ENCODE measurements at places on chromosomes 4 and X. TPM values are rescaled to one million over a fixed set of nuclear protein-coding genes. Genes with fewer than 3 reads are reported as not detected.

DNA sequence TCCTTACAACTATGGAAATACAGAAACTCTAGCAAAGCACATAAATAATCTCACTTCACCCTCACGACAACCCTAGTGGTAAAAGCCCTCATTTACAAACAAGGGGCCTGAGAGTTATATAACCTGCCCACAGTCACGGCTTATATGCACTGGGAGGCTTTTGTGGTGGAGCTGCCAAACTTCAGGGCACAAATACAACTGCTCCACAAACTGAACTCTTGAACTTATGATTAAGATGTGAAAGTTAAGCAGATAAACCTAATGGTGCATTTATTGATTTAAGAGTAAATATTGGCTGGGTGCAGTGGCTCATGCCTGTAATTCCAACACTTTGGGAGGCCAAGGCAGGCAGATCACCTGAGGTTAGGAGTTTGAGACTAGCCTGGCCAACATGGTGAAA is 19.0 kb downstream of the SLC2A9 start:
- DNase-seq: no peak

DNA sequence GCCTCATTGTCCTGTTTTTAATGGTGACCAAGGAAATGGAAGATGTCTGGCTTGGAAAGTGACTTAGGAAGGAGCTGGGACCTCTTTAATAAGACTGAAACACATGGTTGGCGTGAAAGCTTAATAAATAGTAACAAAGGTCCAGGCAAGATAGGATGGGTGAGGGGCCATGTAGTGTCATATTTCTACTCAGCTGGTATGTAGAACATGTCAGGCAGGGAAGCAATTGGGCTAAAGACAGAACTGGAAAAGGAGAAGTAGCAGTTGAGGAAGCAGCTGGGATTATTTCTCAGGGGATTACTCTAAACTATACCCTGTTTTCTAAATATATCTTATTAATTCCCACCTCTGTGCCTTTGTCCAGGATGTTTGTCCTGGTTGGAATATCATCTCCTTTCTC is 18.6 kb downstream of the ITGB1BP2 start:
- DNase-seq: no peak

- peak; percentile 40 for DNase-seq
Measured at GRCh38 chr4:51831133-51831532, 11.8 kb upstream of the DCUN1D4 start.

DNA sequence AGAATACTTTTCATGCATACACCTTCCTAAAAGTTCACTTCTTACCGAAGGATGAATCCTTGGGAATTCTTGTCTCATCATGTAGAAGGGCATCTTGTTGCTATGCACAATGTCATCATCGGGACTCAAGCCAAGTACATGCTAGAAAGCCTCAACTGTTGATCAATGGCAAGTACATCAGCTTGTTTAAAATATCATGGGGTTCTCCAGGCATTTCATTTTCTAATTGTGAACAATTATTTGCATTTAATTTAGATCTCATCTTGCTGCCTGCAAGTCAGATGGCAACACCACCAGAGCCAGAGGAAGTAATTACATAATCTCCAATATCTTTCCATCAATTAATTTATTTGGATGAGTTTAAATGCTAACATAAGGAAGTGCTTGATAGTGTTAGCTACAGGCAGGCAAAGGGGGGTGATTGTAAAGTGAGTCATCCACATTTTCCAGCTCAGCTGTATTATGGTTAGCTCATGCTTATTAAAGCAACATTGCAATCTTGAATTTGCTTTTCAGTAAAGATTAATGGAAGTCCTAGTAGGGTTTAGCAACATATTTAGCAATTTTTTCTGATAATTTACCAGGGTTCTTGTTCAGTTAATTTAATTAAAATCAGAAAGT is 356.5 kb downstream of the CBLL2 start:
- DNase-seq: no peak

DNA sequence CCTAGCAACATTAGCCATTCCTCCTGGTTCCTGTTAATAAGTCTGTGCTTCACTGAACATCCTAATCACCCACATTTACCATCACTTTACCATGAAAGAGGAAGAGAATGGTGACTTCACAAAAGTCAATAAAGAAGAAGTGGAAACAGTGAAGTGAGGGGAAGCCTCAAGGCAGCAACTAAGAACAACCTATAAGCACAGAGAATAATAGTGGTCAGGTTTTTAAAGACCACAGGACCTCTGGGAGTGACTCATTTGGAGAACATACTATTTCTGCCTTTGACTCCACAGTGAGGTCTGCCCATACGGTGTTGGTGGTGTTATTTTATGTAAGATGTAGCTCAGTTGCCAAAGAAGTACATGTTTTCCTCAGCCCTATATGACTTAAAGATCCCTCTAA is 86.0 kb upstream of the TET2 start:
- no peak for DNase-seq

DNA sequence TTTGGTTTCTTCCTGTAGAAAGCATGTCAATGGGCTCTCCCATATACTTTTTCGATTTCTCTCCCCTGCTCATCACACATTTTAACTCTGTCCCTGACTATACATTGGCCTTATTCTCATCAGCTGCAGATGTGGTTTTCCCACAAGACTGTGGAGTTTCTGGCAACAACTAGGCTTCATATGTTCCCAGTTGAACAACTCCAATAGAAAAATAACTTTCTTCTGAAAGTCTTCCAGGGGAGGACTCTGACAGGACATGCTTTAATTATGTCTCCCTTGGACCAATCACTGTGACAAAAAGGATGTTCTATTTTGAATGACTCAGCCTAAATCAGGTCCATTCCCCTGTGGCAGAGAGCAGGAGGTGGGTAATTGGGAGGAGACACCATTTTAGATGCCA is 28.1 kb downstream of the SPANXC start:
- DNase-seq: no peak

DNA sequence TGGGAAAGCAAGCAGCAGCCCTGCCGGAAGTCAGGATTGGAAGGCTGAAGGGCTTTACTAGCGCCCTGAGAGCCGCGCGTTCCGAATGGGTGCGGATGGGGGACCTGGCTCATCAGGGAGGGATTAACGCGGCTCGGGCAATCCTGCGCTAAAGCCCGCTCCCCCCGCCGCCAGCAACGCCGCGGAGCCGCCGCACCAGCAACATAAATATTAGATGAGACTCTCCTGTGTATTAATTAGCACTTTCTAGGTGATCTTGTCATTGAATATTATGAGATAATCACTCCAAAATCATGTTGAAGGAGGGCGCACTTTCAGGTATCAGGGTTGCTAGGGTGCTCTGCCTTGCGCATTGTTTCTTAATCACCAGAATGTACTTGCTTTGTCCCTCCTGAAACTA is 357.2 kb upstream of the FAM241A start:
- DNase-seq: no peak

DNA sequence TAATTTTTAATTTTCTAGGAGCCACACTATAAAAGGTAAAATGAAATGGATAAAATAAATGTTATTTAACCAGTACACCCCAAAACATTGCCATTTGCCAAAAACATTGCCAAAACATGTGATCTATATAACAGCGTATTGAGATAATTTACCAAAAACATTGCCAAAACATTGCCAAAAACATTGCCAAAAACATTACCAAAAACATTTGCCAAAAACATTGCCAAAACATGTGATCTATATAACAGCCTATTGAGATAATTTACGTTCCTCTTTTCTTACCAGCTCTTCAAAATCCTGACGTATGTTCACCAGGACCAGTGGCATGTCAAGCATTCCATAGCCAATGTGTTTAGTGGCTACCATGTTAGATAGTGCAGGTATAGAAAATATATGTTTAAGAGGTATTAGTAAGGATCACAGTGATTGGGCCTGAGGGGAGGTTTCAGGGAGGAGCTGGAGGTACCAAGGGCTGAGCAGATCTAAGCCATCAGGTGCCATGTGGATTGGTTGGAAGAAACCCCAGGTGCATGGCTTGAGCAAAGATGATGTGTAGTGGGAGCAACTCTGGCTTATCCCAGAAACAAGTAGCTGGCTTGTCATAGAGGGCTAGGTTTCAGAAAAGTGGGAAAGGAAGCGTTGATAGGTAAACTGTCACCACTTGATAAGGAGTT is 42.6 kb downstream of the RAPGEF2 start:
- no peak for DNase-seq

GRCh38 chrX:12434493-12434892 is 296.2 kb downstream of the FRMPD4 start:
- DNase-seq: no peak

DNA sequence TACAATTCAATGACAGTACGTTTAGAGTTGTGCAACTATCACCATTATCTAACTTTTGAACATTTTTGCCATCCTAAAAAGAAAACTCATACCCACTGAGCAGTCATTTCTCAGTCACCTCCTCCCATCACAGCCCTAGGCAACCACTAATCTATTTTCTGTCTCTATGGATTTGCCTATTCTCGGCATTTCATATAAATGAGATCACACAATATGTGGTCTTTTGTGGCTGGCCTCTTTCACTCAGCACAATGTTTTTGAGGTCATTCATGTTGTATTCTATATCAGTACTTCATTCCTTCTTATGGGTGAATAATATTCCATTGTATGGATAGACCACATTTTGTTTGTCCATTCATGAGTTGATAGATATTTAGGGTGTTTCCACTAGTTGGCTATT is 103.0 kb downstream of the PPEF1 start:
- DNase-seq: no peak

GRCh38 chr4:163673848-163674697 is 179.6 kb downstream of the TMA16 start:
- no peak for DNase-seq

CDKL5 gene
- 1.9 TPM for total RNA-seq

SUPT20HL2 gene
- total RNA-seq: not detected

AREG gene
- total RNA-seq: 41.2 TPM
